ENCODE measurements at places on chromosomes 1 and 21.
A peak's percentile ranks its signal among the peaks of the same experiment; 100 is the strongest.

GRCh38 chr1:87279966-87280535 lies 48.6 kb upstream of the LMO4 start:
- DNase-seq = no peak

DNA sequence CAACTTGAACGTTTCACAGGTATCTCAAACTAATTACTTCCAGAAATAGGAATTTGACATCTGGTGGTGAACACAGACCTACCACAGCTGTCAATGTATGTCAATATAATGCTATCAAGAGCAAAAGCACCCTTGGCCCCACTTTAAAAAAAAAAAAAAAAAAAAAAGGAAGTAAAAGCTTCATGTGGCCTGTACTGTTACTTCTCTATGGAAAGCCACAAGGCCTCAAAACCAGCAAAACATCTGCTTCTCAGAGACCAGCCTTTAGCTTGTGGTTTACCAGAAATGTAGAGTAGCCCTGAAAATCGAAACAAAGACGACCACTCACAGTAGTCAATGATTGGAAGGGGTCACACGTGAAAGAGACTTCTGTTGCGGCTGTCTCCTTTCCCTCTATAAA lies 109.6 kb downstream of the SLC45A1 start:
- DNase-seq = no peak

DNA sequence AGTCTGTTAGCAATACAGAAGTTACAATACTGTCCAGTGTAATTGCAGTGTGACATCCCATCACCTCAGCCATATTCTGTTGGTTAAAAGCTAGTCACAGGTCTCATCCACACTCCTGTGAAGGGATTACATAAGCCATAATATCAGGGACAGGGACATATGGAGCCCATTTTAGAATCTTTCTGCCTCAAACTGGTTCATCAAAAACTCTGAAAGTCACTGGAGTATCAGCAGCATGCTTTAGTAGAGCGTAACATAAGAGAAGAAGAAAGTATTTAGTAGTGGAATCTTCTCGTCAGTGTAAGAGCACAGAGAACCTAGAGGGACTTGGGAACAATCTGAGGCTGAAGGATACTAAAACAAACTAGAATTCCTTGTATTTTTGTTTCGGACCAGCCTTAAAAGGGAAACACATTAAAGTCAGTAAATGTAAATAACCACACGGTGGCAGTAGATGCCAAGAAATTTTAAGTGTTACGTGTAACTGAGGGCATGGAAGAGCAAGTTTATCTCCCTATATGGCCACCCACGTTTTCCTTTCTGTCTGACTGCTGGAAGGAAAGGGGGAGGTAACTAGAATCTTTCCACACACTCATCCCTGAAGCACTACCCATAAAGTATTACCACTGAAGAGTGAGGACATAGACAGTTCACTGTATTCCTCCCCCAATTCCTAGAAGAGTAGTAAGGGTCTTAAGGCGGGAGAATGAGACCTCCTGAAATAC lies 41.6 kb upstream of the AGL start:
- no peak for DNase-seq

GRCh38 chr1:8182034-8182761 lies 135.7 kb upstream of the SLC45A1 start:
- peak; percentile 7 for DNase-seq

DNA sequence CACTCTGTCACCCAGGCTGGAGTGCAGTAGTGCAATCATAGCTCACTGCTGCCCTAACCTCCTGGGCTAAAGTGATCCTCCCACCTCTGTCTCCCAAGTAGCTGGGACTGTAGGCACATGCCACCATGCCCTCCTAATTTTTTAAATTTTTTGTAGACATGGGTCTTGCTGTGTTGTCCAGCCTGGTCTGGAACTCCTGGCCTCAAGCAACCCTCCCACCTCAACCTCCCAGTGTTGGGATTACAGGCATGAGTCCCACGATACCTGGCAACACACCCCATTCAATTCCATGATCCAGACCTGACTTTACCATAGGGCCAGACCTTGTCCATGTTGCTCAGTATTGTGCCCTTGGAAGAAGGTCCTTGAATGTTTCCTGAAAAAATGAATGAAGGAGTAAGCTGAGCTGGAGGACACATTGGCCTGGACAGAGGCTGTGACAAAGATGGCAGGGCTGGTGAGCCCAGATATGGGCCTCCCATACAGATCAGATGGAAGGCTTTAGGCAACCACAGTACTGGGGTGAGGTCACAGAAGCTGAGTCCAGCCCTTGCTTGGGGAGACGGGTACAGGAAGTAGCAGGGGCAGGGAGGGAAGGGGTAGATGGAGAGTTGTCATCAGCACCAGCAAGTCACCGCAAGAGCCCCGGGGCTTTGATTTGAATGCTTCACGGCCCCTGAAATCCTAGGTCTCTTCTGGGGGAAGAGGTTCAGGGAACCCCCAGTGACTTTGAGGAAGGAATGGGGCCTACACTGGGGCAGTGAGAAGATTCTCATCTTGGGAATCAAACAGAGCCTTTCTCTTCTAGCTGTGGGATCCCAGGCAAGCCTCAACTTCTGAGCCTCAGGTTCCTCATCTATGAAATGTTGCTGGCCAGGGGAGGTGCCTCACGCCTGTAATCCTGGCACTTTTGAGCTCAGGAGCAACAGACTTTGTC lies 40.1 kb upstream of the DMBX1 start:
- no peak for DNase-seq

- DNase-seq = no peak
These were observed 10.5 kb upstream of the IFI6 start for GRCh38 chr1:27682351-27682944.

DNA sequence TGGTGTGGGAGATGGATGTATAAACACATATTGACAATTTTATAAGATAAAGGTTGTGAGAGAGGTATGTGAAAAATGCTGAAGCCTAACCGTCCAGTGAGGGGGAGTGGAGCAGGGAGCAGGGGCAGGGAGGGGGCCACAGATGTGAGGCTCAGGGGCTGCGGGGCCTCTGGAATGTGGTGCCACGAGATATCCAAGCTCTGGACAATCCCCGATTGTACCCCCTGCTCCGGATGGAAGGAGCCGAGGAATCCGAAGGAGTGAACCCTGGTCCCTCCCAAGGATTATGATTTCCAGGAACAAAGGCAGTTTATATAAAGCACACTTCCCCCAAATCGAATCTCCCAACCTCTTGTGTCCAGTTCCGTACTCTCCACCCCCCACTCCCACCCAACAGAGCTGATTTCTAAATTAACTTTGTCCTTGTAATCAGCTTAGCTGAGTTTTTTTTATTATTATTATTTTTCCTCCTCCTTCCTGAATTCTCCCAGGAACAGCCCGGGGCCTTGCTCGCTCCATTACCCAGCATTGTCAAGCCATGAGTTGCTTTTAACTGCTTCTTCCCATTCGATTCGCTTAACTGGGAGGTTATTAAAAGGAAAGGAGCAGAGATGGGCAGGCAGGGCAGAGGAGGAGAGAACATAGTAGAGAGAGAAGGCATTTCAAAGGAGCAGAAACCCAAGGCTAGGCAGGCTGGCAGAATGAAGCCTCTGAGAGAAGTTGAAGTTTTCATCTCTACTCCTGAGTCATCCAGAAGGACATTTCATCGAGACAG lies 9.4 kb downstream of the KIRREL1 start:
- DNase-seq = no peak

DNA sequence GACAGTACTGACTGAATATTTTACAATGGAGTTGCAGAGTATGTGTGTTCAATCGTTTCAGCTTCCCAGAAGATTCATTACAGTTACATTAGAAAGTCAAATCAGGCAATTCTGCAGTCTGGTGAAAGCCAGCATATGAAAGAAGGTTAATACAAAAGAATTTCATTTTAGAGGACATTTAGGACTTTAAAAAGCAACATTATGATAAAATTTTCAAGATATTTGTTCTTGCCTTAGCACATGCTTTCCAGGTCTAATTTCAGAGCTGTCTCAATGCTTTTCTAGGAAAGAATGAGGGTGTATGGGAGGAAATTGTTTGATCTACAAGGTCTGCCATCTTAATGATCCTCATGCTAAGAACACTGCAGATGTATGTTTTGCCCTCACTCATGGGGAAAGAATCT lies 63.2 kb downstream of the RERE start:
- no peak for DNase-seq

DNA sequence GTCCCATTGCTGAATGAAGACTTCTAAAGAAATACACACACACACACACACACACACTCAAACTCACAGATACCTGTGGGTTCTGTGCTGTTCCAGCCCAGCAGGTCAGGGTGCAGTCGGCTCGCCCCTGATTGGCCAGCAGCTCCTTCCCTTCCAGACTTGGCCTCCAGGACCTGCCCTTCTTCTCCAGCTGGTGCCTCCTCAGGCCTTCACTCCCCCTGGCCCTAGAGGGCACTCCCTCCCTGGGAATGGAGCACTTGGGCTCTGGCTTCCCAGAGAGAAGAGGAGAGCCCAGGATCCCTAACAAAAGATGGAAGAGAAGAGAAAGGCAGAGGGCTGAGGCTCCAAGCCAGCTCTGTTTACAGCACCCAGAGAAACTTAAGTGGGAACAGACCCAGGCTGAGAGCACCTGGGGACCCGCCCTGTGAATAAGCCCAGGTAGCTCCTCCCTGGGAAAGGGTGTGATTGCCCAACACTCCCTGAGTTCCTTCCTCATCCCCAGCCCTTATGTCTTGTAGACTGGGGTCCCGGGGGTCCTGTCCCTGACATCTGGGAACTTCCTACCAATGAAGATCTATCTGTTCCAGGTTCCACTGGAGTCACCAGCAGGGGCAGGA lies at the start of gene PGLYRP3:
TSS of gene PGLYRP3 (minus strand) at position 383 of the 617 bp plus-strand sequence. CDS start 2,287 bp downstream, outside the sequence.
- no peak for DNase-seq

- DNase-seq = no peak
These were observed 31.3 kb downstream of the SMAP2 start for GRCh38 chr1:40404670-40405462.

GRCh38 chr1:175332515-175332914 lies 139.9 kb upstream of the KIAA0040 start:
- no peak for DNase-seq

DNA sequence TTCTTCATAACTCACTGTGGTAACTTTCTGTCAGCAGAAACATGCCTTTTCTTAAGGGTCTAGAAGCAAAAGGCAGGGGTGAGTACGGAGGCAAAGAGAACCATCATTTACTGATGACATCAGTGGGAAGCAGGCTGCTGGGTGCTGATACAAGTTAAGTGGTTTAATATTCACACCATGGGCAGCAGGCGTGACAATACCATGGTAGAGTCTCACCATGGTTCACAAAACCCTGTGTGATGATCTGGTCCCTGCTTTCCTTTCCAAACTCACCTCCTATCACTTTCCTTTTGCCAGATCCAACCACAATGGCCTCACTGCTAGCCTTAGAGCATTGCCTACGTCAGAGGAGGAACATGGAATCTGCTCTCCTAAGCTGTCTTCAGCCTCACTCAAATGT lies 8.7 kb downstream of the MAB21L3 start:
- DNase-seq = no peak

DNA sequence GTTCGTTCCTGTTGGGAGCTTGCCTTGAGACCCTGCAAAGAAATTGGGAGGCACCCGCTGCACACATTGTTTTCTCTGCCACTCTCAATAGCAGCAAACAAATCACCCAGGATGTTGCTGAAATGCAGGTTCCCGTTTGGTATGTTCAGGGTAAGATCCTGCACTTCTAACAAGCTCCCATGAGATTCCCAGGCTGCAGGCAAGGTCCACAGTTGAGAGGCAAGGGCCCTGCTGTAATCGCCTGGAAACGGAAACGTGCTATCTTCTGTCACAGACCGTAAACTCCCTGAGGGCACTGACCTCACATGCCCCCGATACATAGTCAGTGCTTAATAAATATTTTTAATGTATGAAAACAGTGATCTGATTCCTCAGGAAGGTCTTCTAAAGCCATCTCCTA lies 37.8 kb downstream of the XCL1 start:
- DNase-seq = no peak

DNA sequence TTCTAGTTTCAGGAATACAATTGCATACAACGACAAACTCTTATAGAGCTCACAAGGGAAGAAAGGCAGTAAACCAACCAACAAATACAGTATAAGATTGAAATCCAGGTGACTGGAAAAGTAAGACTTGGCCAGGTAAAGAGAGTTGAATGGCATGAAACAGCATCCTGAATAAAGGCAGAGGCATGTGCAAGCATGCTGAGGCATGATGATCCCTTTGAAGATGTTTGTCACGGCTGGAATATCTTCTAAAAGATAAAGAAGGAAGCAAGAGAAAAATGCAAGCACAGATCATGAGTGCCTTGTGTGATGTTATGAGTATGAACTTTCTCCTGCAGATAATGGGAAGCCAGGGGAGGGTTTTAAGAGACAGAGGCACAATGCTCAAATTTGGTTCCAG lies 83.3 kb upstream of the SPATA6 start:
- DNase-seq = no peak

GRCh38 chr1:247669225-247669624 lies 10.3 kb downstream of the OR13G1 start:
- DNase-seq = no peak

- DNase-seq = no peak
These were observed 68.4 kb downstream of the LPGAT1 start for GRCh38 chr1:211762206-211762605.

DNA sequence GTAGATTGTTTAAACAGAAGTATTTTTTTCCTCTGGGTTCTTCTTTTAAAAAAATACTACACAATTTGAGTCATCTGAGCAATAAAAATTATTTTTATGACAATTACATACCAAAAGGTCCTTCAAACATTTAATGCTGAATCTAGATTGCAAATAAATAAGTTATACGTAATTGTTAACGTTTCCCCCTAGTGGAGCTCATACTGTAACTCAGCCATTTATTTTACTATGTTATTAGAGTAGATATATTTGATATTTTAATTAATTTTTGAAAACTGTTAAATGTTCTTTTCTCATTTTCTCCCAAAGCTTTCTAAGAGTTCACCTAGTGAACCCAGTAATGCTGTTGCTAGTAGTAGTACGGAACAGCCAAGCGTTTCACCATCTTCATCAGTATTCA lies 33.5 kb downstream of the ZMYM1 start:
- no peak for DNase-seq

DNA sequence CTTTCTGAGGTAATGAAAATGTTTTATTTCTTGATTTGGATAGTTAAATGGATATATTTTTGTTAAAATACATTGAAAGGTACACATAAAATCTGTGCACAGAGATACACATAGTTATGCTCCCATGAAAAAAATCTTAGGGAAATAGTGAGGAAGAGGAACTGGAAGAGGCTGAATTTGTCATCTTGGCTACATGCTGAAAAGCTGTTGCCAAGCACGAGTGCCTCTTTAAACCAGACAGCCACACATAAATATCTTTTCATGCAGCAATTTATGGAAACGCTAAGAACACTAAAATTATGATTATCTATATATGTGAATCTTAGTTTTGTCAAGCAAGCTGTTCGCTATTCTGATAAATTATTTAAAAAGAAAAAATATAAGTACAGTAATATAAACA lies 12.8 kb upstream of the ADAR start:
- no peak for DNase-seq

GRCh38 chr1:176699821-176700220 lies 236.8 kb downstream of the PAPPA2 start:
- DNase-seq = no peak

- DNase-seq = no peak
These were observed 775 bp upstream of the PRPF38B start for GRCh38 chr1:108691128-108691941.

DNA sequence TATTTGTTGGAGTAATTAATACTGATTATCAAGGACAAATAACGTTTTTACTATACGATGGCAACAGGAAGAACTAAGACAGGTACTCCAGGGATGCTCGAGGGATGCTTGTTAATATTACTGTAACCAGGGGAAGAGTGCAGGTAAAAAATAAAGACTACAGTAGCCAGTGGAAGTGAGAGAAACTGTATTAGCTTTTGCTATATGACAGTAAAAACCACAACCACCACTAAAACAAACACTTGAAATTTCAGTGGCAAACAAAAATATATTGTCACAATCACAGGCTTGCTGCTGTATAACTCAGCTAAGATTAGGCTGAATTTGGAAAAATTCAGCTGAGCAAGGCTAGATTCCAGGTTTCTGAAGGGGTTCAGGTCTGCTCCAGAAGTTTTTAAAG lies 812.6 kb upstream of the ADGRL4 start:
- DNase-seq = no peak
